SHP77 treated with DMSO at 0.1 percent for 48 hours (cell line): ENCODE measurements at places on chromosomes 16 and 17.

DNA sequence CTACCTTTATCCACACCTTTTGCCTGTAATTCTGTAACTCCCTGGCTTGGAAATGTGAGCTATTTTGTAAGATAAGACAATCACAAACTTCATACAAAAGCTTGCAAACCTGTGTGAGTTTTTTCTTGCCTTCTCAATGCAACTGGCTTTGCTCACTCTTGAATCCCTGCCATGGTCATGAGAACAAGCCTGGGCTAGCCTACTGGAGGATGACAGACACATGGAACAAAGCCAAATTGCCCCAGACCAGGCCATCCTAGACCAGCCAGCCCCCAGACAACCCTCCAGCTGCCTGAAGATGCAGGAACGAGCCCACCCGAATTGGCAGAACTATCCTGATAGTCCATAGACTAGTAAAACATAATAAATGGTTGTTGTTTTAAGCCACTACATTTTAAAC, 466.6 kb upstream of the ERCC4 start:
- DNase-seq = no peak

GRCh38 chr17:77503293-77503655, 362.5 kb downstream of the SEC14L1 start:
- DNase-seq = no peak

GRCh38 chr17:72692676-72693075, 399.8 kb downstream of the SLC39A11 start:
- no peak for DNase-seq

GRCh38 chr17:17155568-17155967, 50.6 kb downstream of the PLD6 start:
- DNase-seq = no peak

GRCh38 chr16:57039148-57039812, 49.9 kb downstream of the NLRC5 start:
- no peak for DNase-seq

GRCh38 chr16:11405331-11406176, 60.3 kb downstream of the RMI2 start:
- DNase-seq = no peak

- no peak for DNase-seq
Observed at GRCh38 chr16:86134802-86135461, 236.0 kb downstream of the IRF8 start.

- DNase-seq = no peak
Observed at GRCh38 chr17:66547151-66547865, 244.9 kb downstream of the PRKCA start.

DNA sequence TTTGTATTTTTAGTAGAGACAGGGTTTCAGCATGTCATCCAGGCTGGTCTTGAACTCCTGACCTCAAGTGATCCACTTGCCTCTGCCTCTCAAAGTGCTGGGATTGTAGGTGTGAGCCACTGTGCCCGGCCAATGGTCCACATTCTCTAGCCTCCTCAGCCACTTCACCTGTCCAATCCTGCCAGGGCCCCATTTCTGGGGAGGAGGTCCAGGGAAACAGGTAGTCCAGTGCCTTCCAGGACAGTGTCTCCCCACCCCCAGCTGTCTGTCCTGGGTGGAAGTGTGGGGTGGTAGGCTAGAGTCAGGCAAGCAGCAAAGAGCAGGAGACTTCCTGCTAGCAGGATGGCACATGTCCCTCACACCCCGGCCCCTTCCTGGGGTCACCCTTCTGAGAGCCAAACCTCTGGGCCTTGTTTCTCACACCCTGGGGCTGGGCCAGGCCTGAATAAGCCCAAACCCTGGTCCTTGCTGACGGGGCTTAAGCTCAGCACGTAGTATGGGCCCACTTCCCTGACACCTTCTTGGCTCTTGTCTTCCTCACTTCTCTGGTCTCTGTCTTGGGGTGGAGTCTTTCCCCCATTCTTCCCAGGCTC, 5.0 kb downstream of the FHOD1 start:
- DNase-seq = no peak

DNA sequence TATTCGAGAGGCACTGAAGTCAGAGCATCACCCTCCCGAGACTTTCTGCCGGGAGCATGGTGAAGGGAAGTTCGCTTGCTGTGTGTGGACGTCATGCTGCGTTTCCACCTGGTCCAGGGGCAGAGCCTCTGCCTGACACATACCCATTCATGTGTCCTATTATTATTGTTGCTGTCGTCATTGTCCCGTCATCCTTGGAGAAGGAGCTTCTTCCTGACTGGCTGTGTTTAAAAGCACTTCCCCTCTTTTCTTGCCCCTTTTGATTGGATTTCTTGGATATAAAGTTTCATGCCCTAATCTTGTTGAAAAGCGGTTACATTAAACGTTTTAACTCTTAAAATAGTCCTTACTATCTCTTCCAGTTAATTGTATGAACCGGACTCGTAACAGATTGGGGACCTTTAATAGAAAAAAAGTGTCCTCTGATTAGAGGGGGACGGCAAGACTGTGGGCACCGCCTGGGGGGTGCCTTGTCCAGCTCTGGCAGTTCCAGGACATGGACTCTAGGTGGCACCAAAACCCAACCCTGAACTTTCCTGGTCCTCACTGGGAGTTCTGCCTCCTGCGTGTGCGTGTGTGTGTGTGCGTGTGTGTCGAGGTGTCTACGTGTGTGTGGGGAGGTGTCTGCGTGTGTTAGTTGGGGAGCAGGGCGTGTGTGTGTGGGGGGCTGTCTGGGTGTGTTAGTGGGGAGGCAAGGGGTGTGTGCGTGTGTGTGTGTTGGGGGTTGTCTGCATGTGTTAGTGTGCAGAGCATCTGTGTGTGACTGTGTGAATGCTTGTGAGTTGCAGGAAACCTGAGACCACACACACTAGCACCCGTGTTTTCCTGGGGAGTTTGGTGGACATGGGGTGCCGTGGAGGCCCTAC, 133.3 kb upstream of the CIBAR2 start:
- DNase-seq = peak; percentile 22

- DNase-seq = peak; percentile 64
Observed at GRCh38 chr16:74700438-74701225, at the start of gene MLKL. Gene MLKL, minus strand, starts transcription at chr16:74700862. Its CDS starts 5,105 bp downstream, at chr16:74695757.

DNA sequence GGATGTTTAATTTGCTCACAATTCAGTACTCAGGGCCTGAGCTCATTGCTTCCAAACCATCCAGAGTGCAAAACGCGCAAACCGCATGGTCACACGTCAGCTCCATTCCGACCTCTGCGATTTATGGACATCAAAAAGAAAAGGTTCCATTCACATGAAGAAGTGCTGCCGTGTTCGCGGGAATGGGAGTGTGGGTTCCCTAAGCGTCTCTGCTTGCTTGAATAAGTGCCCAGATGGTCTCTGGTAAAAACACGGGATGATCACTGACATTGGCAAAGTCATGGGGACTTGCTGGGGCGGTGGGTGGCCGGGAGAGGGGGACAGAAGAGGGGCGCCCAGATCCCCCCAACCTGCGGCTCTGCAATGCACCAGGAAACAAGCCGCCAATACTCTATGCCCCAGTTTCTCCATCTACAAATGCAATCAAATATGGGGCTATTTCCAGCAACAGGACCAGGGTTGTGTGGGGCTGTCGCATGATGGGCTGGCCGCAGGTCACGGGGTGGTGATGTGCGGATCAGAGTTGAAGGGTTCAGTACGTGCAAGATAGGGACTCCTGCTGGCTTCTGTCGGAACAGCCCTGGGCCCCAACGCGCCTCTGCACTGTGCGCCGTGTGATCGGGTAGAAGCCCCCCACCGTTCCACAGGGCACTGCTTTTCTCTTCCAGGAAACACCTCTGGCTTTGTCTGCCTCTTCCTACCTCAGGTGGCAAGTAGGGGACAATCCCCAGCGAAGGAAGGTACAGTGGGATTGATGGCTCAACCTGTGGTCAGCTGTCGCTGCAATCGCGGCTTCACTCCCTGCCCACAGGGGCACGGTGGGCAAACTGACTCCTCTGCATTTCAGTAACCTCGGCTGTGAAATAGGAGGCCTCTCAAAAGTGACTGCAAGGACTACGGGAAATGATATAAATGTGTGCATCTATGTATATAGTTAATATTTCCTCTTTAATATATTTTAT, 11.2 kb downstream of the FOXF1 start:
- no peak for DNase-seq

- DNase-seq = no peak
Observed at GRCh38 chr17:45688820-45689219, 95.3 kb upstream of the CRHR1 start.

- DNase-seq = no peak
Observed at GRCh38 chr17:51640108-51640622, 379.8 kb downstream of the UTP18 start.

GRCh38 chr17:67322042-67322787, 44.2 kb downstream of the PSMD12 start:
- no peak for DNase-seq

DNA sequence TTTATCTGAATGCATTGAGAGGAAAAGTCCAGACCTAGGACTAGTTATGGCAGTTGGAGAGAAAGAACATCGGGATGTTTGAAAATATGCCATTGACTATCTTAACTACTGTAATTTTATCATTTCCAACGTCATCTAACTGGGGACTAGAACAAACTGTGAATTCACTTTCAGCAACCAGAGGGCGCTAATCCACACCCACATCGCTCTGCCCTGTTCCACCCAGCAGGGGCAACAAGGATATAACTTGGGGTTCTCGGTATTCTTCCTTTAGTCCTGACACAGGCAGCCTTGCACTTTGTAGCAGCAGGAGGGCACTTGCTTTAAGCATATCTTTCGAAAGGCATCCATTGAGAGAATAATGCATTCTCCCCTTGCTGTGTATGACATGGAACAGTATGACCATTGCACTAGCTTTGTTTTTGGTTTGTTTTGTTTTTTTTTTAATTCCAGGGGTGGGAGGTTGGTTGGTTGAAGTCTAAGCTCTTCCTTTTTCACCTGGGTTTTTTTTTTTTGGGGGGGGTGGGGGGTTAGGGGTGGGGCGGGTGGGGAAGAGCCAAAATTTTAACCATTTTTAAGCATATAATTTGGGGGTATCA, 31.5 kb downstream of the SIAH1 start:
- DNase-seq = peak; percentile 43

DNA sequence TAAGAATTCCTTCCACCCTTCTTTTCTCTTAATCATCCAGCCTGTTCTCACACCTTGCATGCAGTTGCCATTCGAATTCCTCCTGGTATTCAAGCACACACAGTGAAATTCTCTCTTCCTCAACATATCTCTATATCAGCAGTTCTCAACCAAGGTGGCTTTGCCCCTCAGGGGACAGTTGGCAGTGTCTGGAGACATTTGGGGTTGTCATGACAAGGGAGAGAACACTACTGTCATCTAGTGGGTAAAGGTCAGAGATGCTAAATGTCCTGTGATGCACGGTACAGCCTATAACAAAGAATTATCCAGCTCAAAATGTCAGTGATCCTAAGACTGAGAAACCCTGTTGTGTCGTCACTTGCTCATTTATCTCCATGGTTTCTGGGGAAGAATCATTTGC, 94.8 kb upstream of the CPHXL start:
- DNase-seq = no peak

DNA sequence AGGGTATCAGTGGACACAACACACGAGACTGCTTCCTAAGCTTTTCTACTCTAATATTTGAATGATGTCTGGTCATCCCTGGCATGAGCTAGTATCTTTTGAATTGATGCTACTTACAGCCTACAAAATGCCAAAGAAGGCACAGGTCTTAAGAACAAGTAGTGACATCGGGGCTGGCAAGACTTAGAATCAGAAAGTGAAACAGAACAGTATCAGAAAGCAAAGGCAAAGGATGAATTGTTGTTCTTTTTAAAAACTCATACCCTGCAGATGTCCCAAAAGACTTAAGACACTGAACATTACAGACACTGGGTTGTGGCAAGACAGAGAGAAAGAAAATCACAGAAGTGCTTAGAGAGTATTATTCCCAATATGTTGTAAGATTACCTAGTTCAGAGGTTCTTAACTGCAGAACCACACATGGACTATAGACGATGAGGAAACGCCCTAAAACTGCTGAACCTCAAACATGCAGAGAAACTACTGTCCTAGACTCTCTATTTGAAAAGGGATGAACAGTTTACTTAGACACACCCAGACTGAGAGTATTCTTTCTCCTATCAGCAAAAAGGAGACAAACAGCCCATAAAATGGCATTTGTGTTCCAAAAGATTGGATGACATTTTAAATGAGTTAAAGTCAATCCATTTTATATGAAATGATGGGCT, 12.5 kb downstream of the ZNF19 start:
- no peak for DNase-seq

GRCh38 chr17:4087911-4088693, 54.7 kb downstream of the ZZEF1 start:
- DNase-seq = no peak

DNA sequence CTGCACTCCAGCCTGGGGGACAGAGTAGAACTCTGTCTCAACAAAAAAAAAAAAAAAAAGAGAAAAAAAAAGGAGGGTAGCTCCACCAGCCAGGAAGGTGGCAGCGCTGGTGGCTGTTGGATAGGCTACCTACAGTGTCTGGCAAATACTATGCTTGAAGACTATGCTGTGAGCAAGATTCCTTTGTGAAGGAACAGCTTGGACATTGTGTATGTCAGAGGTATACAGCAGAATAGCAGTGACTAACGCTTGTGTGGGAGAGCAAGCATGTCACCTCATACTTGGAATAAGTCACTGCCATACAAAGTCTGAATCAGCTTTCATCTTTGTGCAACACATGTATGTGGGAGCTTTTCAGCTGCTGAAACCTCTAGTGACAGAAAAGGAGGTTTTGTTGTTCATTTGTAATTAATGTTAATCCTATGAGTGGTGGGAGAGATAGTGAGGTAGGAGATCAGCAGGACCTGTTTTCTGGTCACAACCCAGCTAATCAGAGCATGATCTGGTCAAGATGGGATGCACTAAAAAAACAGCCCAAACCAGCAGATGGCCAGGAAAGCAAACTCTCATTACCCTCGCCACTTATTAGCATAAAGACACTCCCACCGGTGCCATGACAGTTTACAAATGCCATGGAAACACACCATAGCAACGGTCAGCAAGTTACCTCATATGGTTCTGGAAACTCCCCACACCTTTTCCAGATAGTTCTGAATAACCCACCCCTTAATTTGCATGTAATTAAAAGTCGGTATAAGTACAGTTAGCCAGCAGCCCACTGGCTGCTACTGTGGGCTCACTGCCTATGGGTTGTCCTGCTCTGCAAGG, 6.8 kb upstream of the ITGAD start:
- no peak for DNase-seq

DNA sequence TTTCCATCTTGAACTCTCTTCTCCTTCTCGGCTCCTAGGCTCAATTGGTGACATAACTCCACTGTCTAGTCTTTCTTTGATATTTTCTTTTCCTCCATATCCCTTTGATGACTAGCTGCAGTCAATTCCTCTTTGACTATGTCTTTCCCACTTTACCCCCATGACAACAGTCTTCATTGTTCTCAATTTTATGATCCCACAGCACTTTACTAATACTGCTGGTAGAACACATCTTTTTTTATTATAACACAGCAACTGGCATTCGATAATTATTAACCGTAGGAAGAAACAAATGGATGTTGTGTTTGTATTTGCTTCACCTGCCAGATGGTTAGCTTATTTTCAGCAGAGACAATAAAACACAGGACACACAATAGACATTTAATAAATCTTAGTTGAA, 1.3 kb downstream of the KRTAP3-3 start:
- DNase-seq = no peak

GRCh38 chr17:27862004-27862403, 31.2 kb downstream of the LYRM9 start:
- no peak for DNase-seq
